ENCODE measurements at places on chromosomes 2 and 18.

DNA sequence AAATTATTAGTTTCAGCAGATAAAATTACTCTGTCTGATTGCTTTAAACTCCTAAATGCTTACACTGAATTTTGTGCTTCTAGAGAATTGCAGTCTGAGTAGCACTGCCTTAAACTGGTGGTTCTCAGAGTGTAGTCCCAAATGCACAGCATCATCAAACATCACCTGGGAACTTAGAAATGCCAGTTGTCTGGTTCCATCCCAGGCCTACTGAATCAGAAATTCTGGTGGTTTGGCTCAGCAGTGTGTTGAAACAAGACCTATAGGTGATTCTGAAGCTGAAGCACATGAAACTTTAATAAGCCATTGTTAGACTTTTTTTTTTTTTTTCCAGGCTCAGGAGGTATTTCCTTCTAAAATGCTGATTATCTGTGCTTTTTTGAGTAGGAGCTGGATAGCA lies 22.0 kb downstream of the EPC2 start:
- no peak for DNase-seq

DNA sequence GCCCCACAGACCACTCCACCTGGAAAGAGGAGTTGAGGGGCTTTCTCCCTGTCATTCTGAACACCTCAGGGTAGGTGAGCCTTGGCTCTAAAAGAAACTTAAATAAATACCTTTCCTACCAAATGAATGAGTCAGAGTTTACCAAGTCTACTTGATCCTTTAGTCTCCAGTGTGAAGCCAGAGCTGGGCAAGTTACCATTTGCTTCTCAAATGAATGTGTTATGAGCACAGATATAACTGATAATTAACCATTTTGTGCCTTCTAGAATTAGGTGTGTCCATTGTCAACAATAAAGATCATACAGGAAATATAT lies 347.7 kb downstream of the KIAA1328 start:
- DNase-seq = no peak

DNA sequence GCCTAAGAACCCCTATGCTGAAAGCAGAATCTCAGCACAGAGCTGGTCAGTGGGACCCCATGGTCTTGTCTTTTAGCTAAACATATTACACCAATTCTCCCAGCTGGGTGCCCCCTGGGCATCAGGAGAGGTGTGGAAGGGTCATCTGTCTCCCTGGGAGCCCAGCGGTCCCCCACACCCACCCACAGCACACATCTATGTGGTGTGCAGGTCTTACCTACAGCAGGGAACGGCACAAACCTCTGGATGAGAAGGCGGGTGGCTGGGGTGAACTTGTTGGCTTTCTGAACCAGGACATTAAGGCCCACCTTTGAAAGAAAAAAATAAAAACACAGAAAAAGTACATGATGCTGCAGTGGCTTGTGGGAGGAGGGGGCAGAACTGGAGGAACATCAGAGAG lies 70.7 kb downstream of the EMX1 start:
- no peak for DNase-seq

DNA sequence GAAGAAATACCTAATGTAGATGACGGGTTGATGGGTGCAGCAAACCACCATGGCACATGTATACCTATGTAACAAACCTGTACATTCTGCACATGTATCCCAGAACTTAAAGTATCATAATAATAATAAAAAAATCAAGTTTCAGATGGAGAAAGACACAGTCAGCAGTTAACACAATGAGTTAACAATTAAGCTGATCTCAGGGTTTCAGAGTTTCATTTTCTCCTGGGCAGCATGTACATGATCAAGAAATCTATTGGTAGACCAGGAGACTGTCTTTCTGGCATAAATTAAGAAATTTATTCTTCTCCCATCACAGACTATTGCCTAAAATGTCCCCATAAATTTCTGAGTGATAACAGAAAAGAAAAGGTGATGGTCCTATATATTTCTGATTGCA lies 155.3 kb downstream of the RAD51AP2 start:
- DNase-seq = no peak

GRCh38 chr18:36412778-36413177 lies 115.3 kb downstream of the FHOD3 start:
- no peak for DNase-seq

DNA sequence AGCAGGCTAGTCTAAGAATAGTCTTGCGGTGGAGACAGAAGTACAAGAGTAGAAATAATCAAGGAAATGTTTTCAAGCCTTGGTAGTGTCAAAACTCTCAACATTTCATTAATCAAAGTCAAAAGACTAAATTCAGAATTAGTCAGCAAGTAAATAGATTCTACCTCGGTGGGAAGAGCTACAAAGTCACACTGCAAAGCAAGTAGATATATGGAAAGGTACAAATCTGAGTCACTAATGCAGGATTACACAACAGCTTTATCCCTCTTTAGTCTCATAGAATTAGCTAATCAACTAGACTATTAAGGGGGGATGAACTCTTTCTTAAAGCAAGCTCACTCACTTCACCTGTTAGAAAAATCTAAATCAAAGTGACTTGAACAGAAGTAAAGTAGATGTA lies 568.7 kb upstream of the CNTNAP5 start:
- DNase-seq = no peak

GRCh38 chr2:199329031-199329430 lies 128.7 kb downstream of the SATB2 start:
- DNase-seq = no peak

DNA sequence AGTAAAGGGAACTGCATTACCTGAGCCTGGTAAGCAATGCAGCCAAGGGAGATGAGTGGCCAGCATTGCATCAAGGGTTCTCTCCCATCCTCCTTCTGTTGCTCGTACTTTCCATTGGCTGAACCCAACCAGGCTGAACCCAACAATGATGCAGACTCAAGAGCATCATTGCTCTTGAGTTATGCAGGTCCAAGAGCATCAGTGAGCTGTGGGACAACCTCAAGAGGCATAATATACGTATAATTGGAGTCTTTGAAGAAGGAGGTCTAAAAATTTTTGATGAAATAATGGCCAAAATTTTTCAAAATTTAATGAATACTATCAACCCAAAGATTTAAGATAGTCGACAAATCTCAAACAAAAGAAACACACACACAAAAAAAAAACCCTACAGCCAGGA lies 213.0 kb downstream of the RNF152 start:
- DNase-seq = no peak

- DNase-seq = no peak
Measured at GRCh38 chr2:23464156-23464555, 79.2 kb downstream of the KLHL29 start.

DNA sequence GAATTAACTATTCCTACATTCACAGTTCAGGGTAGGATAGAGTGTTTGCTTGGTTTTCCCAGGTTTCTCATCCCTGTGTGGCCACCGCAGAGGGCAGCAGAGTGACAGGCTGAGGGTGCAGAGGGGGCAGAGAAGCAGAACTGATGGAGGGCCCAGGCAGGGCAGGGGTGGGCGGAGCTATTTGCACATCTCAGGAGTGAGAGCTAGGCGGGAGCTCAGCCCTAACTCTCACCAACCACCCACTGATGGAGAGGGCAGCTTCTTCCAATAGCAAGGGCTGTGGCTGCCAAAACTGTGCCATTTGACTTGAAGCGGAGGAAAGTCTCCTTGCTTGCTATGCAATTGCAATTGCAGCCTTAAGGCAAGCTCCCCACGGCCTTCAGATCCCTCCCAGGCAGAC lies 12.0 kb upstream of the DARS1 start:
- no peak for DNase-seq

DNA sequence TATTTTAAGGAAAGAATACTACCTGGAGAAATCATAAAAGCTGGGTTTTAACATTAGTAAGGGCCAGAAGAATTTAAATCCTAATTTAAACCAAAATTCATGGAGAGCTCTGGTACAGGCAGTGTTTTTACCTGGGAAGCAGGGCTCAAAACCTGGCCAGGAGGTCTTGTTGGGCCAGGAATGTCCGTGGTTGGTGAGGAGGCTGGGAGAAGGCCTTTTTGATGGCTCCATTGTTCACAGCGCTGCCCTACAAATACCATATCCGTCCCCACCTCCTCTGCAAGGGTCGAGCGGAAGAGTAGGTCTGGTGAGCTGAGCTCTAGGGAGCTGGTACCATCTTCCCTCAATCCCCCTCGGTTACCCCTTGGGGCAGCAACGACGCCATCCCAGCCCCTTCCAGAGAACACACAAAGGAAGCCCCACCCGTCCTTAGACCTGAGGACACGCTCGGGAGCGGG lies 10.9 kb upstream of the HOXD1 start:
- peak; percentile 25 for DNase-seq

GRCh38 chr18:3594760-3595368 lies 144.9 kb downstream of the TGIF1 start:
- peak; percentile 44 for DNase-seq

DNA sequence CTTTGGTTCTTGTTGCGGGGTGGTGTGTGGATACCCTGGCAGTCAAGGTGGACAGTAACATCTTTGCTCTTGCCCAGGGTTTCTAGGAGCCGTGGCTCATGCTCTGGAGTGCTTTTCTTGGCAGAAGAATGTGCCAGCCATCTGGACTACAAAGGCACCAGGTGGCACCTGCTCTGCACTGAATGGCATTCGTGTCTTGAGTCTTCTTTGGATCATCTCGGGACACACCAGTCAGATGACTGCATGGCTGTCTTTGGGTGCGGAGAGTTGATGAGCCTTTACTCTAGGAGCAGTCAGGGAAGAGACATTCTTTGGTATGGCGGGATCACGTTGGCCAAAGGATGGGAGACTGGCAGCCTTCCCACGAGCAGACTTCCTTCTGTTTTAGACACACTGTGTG lies 104.1 kb upstream of the SEC11C start:
- no peak for DNase-seq

DNA sequence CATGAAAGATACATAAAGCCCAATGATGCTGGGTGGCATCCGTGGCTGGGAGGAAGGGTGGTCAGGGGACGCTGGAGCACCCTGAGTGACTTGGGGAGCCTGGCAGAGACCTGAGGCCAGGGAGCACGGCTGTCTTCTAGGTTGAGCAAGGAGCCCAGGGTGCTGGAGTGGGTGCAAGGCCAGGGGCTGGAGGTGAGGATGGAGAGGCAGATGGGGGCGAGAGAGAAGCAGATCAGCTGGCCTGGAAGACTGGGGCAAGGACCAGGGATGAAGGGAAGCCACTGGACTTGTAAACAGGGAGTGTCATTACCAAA lies 52.2 kb downstream of the FAM178B start:
- DNase-seq = no peak

- no peak for DNase-seq
Measured at GRCh38 chr2:113077921-113078320, 10.2 kb downstream of the IL1F10 start.

GRCh38 chr2:197950724-197951123 lies 146.3 kb downstream of the PLCL1 start:
- no peak for DNase-seq

GRCh38 chr2:176947754-176948153 lies 264.8 kb upstream of the HNRNPA3 start:
- DNase-seq = no peak

DNA sequence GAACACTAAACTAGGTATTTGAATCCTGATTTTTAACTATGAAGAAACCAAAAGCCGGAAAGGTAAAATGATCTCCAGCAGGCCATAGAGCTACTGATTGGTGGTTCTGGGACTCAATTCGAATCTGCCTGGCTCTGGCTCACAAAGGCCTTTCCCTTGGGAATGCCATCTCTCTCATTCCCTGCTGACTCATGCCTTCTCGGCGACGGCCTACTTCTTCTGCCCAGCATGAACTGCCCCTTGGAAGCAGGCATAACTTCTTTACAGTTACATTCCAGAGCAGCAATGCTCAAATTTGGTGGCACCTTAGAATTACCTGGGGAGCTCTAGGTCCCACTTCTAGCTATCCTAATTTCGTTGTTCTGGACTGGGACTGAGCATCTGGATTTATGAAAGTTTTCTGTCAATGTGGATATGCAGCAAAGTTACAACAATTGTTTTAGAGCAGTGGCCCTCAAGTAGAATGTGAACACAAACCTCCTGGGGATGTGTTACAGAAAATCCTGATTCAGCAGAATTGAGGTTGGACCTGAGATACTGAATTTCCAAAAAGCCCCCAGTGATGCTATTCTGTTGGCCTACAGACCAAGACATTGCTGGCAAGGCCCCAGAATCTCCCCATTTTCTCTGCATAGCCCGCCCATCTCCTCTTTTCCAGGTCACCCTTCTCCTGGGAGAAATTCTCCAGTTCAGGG lies 261.1 kb downstream of the CNTNAP5 start:
- no peak for DNase-seq

DNA sequence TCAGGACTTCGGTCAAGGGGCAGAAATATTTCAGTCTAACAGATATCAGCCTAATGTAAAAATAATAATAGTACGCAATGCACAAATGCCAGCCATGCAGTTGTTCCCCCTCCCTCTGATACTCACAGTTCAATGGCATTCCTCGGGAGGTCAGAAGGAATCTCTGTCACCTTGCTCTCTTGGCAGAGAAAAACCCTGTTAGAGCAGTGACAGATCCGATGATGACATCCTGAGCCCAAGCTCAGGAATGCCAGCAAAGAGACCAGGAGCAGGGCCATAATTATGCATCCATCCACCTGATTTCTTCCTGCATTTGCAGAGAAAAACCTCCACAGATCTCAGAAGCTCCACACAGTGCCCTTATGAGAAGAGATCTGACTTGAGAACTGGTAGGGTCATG lies at the start of gene FSHR:
TSS of gene FSHR (minus strand) at position 376 of the 400 bp plus-strand sequence. CDS start at position 278, 98 bp downstream.
- DNase-seq = no peak
